Adipocyte (in vitro differentiated cells): ENCODE measurements at places on chromosomes 1 and 21.
A peak's percentile ranks its signal among the peaks of the same experiment; 100 is the strongest.

DNA sequence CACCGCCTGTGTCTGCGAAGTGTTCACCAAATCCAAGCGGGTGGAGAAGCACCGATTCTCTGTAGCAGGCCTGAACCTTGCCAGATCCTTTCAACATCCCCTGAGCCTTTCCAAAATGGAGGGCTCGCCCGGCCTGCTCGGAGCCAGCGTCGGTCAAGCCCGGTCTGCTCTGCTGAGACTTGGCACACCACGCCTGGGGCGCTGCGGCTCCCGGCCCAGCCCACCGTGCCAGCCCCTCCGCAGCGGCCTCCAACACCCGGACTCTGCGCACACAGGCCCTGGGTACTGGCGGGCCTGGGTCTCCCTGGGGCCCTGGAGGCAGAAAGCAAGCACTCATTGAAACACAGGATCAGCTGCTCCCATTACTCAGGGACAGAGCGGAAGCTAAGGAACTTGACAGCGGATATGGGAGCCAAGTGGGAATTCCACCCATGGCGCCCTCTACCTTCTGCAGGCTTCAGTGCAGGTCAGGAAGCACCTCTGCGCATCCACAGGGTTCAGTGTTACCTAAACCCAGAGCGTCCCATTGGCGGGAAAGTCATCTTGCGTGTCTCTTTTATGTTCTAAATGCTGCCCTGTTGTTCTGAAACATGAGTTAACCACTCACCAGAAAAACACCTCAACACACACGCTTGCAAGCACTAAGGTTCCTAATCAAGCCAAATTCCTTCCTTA, 159.9 kb downstream of the ZBTB18 start:
- DNase-seq, result no peak

DNA sequence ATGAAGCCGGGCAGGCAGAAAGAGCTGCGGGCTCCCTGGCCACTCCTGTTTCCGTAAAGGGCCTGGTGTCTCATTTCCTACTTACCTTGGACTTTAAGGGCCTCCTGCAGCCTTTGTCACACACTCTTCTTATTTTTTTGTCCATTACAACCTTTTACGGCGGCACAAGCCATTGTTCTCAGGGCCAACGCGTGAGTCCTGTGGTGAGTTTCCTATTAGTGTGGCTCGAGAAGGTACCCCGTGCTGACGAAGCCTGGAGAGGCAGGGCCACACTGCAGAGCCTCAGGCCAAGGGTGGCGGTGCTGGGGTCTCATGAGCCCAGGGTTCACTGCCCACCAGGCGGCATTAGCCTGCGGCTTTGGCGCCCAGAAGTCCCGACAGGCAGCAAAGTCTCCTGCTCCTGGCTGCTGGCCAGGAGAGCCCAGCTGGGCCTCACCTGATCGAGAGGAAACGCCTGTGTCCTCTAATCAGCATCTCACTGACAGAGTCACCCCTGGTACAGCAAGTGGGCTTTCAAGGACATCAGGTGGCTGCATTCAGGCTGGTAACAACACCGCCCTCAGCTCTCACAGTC, 62.0 kb downstream of the SIK1 start:
- no peak for DNase-seq

DNA sequence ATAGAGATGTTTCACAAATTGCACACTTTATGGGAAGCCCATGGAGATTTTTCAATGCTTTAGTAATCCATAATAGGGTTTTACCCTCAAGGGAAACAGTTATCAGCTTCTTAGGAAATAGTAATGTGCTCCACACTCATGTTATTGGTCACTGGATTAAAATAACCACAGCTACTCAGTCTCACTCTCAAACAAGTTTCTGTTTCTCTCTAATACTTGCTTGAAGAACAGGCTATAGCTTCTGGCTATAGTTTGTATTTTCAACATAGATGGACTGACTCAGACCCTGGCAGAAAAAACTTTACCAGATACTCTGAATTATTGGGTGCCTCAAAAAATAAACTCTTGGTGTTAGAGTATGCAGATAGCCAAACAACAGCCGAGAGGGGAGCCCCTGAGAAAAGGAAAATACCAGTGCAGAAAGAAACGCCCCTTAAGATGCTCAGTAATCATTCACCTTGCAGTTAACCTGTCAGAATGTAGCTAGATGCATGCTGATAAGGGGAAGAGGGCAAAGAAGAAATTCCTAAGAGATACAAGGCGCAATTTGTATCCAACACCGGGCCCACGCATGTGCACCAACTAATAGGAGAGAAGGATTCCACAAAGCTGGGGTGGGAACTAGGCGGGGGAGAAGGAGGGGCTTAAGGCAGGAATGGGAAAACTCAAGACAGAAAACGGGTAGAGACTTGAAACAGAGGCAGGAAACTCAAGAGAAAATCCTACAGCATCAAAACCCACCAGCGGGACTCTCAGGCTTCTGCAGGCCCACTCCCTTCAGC, 30.4 kb upstream of the PDE4B start:
- DNase-seq, result peak; percentile 71

DNA sequence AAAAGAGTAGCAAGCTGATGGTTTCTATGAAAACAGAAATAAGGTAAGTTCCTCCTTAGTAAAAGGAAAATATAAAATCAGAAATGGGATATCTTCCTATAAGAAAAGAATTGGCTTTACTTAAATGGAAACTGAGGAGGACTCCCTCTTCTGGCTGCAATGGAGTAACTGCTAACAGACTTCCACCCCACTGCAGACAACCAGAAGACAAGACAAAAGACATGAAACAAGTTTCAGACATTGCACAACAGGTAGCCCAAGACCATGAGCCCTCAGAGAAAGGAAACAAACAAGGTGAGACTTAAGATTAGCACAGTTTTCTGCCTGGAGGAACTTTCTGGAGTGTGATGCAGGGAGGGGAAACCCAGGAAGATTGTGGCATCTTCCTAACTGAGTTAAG, 17.0 kb upstream of the OLFML2B start:
- DNase-seq, result peak; percentile 61

DNA sequence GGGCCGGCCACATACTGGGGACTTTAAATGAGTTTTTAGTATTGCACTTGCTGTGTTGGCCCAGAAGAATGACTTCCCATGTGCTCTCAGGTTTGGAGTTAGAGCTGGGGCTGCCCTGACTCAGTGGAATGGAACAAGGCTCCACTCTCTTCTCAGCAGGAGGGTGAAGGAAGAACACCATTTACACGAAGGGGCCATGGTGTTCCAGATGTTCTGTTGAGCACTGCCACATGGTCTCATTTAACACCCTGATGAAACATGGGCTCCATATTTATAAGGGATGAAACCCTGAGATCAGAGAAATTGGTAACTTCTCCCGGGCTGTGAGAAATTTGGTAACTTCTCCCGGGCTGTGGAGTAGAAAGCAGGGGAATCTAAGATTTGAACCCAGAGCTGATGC, 5.8 kb downstream of the PYCR2 start:
- no peak for DNase-seq

DNA sequence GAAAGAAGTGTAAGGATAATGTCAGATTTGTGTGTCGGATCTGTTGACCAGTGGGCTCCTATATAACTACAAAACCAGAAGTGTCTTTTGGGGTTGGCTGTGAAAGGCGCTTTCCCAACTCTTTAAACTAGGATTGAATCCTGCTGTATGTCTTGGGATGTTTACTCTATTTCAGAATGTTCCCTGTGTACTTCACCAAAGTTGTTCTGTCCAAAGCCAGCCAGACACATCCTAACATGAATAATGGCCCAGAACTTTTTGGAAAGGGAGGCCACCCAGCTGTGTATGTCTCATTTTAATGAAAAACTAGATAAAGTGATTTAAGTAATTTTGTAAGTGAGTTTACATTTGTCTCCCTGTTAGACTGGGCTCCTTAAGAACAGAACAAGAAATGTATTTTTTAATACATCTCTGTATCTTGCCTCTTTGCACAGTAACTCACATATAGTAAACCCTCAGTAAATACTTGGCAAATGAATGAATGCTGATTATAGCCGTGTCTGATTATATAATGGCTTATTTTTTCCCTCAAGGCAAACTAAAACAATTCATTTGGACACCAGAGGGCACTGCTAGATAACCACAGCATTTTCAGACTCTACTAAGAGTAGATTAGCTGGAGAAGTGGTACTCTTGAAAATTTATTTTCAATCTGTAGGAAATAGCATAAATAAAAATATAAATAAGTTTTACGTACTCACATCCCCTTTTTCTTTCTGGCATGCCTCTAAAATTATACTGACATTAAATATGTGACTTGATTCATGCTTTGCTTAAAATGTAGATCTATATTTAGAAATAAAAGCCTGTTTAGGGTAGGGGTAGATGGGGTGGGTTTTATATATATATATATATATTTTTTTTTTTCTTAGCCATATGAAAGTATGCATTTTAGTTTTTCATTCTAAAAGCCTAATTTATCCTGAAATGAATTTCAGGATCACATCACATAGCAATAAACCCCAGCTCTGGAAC, 23.8 kb downstream of the TSEN15 start:
- peak; percentile 88 for DNase-seq

DNA sequence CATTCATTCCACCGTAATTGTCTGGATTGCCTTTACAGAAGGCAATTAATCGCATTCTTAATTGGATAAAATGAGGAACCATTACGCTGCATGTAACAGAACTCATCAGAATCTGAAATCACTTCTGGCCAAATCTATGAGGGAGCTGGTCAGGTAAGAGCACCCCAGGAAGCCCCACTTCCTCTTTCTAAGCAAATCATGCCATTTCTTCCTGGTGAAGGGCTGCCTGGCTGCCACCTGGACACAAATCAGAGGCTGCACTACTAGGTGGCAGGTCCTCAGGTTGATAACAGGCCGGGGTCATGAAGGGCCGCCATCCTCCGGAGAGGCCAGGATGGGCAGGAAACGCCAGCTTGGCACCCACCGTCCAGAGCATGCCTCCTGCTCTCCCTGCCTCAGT, 73.7 kb downstream of the CAPZB start:
- DNase-seq, result no peak

DNA sequence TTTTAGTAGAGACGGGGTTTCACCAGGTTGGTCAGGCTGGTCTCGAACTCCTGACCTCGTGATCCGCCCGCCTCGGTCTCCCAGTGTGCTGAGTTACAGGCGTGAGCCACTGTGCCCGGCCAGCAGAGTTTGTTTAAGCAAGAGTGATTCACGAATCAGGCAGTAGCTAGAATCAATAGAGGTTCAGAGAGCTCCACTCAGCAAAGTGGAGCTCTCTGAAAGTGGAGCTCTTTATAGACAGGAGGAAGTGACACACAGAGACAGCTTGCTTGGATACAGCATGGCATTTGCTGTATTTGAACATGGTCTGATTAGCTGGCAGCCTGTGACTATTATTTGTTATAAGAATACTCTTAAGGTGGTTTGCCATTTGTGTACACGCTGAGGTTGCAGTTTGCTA, 27.1 kb upstream of the CD34 start:
- peak; percentile 35 for DNase-seq

GRCh38 chr1:207903767-207904166, 7.2 kb downstream of the CD34 start:
- DNase-seq, result peak; percentile 31

- peak; percentile 21 for DNase-seq
Measured at GRCh38 chr1:188089461-188089860, 1260.7 kb downstream of the PLA2G4A start.

DNA sequence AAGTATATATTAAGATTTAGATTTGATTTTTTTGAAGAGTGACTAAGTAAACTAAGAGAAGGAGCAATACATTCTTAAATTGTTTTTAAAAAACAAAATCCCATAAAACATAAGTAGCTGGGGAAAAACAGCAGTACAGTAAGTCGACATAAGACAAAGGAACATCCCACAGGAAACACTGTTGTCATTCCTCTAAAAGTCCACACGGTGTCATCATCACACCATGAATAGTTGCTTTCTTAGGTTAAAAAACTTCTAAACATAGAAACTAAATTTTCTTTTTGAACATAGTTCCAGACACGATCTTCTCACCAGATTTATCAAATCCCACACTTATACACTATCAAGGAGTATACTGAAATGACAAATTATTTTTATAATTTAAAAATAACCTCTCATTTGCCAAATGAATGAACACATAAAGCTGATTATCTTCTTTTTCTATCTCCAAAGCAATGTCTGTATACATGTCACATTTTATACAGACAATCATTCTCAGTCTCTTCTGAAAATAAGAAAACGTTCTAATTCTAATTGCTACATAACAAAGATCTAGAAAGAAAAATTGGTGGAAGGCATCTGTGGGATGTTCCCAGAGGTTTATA, 15.8 kb downstream of the ODF2L start:
- DNase-seq, result peak; percentile 83

DNA sequence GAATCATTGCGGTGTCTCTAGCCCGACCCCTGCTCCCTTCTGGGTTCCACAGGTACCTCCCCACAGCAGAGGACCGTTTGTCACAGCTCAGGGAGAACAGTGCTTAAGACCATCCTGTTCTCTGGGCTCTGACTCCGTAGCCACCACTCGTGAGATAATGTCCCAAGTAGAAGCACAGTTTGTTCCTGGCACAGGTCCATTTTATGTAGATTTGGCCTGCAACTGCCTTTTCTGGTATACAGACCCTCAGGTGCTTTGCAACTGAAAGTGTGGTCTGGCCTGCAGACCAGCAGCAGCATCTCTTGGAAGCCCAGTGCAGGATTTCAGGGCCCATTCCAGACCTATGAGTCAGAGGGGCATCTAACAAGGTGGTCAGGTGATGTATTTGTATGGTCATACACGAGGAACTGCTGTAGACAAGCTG, 28.4 kb upstream of the TMEM125 start:
- peak; percentile 3 for DNase-seq

GRCh38 chr1:184457500-184457899, 70.7 kb downstream of the C1orf21 start:
- peak; percentile 71 for DNase-seq

GRCh38 chr1:212167098-212167497, 118.1 kb upstream of the PPP2R5A start:
- no peak for DNase-seq
